ENCODE measurements at places on chromosomes 2 and 18.

DNA sequence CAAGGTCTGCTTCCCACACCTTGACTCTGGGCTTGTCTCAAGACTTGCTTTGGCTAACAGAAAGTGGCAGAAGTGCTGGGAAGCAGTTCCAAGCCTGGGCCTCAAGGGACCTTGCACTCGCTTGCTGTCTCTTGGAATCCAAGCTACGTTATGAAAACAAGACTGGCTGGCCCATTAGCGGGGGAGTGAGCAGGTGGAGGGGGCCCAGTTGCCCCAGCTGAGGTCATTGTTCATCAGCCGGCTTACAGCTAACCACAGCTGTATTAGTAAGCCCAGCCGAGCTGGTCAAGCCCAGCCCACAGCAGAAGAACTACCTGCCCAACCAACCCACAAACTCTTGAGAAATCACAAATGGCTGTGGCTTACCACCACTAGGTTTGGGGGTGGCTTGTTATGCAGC, 63.1 kb downstream of the MARCO start:
- no peak for DNase-seq

- DNase-seq: no peak
Measured at GRCh38 chr2:36456227-36457175, 100.9 kb downstream of the CRIM1 start.

- no peak for DNase-seq
Measured at GRCh38 chr2:238548902-238549462, 122.3 kb downstream of the ASB1 start.

GRCh38 chr2:225002656-225003045, 39.6 kb downstream of the DOCK10 start:
- no peak for DNase-seq

GRCh38 chr2:226655871-226656270, 143.7 kb downstream of the IRS1 start:
- DNase-seq: no peak

- DNase-seq: no peak
Measured at GRCh38 chr2:161434118-161434517, 18.0 kb downstream of the TBR1 start.

DNA sequence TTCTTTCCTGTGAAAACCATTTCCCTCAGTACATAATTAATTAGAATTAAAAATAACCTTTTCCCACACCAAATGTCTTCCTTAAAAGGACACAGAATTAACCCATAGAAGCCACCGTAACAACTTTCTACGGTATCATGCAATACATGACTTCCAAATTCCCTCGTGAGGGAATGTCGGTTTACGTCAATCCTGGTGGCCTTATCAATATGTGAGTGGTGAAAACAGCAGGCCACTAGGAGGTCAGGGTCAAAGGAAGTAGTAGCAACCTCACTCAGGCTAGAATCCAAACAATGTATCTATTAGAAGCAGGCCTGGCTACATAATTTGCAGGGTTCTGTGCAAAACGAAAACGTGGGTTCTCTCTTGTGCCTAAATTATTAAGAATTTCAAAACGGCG, 112.2 kb downstream of the GAREM1 start:
- no peak for DNase-seq

- DNase-seq: no peak
Measured at GRCh38 chr2:73350035-73350691, 35.5 kb upstream of the ALMS1 start.

DNA sequence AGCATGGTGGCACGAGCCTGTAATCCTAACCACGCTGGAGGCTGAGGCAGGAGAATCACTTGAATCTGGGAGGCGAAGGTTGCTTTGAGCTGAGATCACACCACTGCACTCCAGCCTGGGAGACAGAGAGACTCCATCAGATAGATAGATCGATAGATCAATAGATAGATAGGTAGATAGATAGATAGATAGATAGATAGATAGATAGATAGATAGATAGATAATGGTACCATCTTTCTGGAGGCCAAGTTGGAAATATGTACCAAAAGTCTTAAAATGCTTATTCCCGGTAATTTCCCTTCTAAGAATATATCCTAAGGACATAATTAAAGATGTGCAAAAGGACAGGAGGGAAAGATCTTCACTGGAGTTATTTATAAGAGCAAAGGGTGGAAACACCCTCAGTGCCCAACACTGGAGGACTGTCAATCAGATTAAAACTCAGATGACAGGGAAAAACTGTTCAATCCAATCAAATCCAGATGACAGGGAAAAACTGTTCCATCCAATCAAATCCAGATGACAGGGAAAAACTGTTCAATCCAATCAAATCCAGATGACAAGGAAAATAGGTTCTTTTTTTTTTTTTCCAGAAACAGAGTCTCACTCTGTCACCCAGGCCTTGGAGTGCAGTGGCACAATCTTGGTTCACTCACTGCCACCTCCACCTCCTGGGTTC, 49.0 kb upstream of the UBE2F start:
- DNase-seq: no peak

DNA sequence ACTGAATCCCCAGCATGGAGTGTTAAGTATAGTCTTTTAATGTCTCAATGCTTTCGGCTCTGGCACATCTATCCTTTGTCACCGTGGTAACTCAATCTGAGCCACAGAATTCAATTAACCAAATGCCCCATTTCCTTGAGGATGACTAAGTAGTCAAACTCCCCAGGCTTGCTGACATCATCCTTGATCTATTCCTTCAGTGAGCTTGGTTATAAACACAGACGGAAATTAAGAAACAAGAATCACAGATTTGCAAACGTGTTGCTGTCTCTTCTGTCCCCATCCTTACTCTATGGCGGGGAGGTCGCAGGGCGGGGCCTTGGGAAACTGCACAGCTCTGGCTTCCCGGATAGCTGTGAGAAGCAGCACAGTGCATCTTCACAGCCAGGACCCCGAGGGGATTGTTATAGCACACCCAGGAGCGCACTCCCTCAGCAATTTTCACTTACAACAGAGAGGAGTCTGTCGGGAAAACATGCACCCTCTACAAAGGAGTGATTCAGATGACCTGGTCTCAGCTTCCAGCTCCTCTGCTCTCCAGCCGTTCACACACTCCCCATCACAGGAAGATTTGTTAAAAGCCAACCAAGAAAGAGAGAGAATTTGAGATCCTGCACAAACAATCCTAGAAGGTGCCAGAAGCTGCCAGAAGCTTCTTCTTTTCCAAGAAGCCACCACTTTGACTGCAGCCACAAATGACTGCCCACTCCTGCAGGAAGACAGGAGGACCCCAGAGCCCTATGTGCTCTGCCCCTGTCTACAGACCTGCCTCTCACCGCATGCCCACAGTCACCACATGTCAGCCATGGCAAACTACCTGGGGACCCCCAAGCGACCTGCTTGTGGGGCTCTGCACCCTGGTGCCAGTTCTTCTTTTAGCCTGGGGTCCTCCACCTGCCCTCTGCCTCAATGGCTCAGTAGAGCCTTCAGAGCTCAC, 44.9 kb upstream of the YWHAQ start:
- no peak for DNase-seq

DNA sequence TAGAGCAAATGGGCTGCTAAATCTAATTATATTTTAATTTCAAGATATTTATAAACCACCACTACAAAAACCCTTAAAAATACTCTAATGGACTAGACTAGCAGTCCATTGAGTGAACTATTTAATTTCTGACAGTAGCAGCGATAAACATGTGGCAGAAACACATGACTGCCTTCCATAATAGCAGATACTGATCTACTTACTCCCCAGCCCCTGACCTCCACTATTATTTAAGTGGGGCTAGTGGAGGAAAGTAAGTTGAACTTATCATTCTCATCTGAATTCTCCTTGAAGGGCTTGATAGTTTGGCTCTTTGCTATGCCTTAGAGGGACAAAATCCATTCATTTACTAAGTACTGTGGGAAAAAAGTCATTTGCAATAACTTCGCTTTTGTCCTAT, 90.8 kb downstream of the TTN start:
- DNase-seq: no peak

DNA sequence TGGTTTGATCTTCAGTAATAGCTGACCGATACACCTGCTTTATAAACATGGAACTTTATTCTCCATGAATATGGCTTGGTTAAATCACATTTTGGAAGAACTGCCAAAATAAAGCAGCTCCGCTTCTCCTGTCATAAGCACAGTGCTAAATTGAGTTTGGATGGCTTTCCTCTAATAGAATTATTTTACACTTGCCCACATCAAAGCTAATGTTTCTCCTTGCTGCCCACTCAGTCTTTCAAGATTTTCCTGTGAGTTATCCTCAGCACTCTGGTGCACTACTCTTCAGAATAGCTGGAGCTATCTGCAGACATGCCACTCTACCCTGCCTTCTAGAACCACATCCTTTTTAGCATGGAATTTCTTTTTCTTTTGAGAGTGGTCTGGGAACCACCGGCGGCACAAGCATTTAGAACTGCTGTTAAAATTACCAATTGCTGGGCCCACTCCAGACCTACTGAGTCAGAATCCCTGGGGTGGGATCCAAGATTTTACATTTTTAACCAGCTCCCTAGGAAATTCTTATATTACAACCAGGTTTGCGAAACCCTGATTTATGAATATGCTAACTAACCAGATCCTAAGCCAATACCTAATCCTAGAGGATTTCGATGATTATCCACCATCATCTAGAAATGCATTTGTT, 283.3 kb downstream of the AFF3 start:
- DNase-seq: no peak

- peak; percentile 70 for DNase-seq
Measured at GRCh38 chr2:120066800-120067547, 54.1 kb downstream of the EPB41L5 start.

DNA sequence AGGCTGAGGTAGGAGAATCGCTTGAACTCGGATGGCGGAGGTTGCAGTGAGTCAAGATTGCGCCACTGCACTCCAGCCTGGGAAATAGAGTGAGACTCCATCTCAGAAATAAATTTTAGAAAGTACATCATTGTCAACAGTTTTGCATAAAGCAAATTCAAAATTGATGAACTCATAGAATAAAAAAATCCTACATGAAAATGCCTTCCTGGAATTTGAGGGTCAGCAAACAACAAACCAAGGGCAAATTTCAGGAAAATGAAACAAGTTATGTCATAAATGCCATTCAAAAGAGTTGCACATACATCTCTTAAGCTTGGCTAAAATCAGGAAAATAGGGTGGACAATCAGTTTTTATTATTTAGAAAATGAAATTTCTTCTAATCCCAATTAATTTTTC, 45.1 kb downstream of the COL5A2 start:
- no peak for DNase-seq

DNA sequence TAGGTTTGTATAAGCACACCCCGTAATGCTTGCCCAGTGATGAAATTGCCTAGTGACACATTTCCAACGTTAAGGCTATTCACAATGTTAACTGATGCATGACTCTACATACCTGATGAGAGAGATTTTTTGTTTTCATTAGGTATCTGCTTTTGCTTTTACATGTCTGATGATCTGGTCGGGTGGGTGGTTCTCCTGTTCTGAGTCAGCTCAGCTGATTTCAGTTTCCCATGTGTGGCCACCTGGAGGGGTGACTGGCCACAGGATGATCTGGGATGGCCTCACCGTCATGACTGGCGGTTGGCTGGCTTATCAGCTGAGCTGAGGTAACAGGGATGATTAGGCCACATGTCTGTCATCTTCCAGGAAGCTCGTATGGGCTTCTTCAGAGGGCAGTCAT, 33.8 kb upstream of the ACYP2 start:
- DNase-seq: peak; percentile 8

DNA sequence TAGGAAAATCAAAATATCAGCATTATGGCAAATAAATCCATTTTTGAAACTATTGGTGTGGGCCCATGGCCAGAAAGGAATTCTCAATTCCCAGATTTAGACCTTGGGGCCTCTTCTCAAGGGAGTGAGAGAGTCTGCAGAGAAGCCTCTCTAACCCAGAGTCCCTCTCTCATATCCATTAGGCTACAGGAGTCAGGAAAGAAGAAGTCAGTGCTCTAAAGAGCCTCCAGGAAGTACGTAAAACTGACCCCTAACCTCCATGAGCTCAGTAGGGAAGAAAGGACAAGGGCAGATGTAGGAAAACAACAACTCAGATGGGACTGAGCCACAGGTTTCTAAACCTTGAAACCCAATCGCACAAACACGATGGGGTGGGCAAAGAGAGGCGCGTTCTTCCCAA, 479.9 kb upstream of the TNP1 start:
- no peak for DNase-seq

DNA sequence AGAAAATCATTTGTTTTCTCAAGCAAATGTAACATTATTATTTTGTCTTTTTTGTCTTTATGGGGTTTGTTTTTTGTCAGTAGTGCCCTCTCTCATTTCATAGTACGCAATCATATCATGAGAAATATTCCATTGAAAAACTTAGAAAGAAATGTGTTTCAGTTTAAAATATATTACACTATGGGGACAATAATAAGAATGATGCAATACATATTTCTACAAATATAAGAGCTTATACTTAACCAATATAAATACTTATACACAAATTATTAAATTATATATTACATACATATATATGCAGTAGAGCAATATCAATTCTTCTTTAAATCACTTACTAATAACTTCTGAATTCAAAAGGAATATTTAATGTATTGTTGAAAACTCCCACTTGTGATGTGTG, 13.7 kb downstream of the LRRTM4 start:
- no peak for DNase-seq

All from NCI-H187 treated with DMSO at 0.1 percent for 48 hours (cell line).